ENCODE measurements at places on chromosomes 2 and 18.

DNA sequence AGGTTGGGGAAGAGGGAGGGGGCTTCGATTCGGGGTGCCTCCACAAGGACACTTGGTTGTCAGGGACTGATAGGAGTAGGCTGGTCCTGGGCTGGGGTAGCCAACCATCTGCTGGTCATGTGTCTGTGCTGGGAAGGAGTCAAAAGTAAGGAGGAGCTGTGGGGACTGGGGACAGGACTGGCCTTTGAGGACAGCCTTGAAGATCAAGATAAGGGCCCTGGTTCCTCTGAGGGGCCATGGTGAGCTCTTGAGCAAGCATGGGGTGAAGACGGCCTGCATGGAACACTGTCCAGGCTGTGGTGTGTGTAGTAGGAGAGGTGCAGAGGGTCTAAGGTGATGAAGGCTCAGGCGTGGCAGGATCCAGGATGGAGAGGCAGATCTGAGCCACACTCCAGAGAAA lies 1.7 kb downstream of the CYP27A1 start:
- DNase-seq = no peak

DNA sequence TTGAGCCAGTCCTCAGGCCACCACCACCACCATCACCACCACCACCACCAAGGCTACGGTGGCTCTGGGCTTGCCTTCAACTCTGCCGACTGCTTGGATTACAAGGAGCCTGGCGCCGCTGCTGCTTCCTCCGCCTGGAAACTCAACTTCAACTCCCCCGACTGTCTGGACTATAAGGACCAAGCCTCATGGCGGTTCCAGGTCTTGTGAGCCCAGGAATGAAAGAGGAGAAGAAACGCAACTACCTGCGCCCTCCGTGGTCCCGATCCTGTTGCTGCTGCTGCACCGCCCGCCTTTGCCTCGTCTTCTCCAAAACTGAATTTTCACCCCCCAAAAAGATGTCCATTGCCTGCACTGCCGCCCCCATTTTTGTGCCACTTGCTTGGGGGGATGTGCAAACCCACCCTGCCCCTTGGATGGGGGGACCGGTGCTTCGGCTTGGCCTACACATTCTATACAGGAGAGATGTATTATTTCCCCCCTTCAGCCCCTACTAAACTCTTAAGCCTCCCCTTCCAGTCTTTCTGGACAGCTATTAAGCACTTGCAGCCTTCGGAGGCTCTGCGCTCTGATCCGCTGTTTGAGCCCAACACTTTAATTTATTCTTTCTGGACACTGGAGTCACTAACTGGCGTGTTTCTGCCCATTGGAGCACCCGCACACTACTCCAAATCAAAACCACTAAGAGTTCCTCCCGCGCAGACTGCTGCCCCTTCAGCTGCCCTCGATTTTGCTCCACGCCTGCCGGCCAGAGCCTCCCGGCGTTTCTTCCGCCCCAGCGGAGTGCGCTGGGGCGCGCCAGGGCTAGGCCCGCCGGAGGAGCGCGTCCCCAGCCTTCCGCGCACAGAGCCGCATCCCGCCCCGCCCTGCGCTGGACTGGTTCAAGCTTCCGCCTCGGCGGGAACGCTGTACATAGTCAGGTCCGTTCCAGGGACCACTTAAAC lies 5.7 kb downstream of the OTX1 start:
- no peak for DNase-seq

DNA sequence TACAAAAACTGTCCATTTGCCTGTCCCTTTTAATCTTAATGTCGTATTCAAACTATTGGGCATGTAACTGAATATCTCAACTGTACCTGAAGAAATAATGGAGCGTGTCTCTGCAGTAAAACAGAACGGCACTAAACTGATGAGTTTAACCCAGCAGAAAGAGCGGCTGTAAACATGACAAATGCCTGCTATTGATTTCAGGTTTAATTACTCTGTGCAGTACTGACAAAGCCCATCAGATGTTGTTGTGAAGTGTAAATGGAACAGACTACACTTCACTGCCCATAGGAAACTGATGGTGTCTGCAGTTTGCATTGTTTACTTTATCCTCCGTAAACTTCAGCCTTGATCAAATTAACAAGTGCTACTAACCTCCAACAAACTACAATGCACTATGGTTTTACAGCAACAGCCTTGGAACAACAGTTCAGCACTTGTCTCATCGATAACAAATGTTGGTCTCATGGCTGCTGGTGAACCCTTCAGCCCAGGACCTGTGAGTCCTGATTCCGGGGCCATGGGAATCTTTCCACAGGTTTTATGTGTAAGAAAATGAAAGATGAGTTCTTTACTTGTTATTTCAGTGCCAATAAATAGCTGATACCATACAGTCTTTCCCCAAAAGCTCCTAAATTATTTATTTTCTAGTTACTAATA lies 316.5 kb downstream of the CCDC178 start:
- DNase-seq = no peak

DNA sequence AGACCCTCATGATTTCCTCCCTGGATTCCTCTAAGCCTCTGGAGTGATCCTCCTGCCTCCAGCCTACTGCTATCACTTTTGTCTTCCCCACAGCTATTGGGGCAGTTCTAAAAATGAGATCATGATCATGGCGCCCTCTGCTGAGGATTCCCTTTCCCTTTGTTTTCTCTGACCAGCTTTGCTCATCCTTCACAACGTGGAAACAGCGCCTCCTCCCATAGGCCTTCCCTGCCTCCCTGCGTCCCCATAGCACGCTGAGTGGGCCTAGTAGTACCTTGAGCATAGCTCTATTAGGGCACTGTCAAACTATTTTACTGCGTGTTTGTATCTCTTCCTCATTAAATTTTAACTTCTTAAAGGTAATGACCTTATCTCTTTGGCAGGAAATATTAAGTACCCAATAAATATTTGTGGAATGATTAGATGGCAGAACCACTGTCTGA lies 207.0 kb upstream of the FANCL start:
- no peak for DNase-seq

GRCh38 chr2:50782543-50782942 lies 249.4 kb downstream of the NRXN1 start:
- DNase-seq = no peak

DNA sequence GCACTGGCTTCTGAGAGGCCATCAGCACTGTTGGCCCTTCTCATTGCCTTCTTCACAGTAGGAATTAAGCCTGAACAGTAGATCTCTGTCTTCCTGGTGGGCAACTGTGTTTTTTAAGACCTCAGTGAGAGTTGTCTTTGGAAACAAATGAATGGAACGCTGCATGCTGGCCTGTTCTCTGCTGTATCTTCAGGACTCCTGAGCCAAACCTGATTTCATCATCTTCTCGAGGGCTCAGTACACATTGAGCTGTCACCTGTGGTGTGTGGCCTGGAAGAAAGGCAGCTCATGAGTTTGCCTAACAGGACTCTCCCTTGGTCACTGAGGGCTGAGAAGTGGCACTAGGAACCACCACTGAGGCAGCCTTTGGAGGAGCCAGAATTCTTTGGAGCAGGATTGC lies 39.7 kb downstream of the SH3RF3 start:
- no peak for DNase-seq

DNA sequence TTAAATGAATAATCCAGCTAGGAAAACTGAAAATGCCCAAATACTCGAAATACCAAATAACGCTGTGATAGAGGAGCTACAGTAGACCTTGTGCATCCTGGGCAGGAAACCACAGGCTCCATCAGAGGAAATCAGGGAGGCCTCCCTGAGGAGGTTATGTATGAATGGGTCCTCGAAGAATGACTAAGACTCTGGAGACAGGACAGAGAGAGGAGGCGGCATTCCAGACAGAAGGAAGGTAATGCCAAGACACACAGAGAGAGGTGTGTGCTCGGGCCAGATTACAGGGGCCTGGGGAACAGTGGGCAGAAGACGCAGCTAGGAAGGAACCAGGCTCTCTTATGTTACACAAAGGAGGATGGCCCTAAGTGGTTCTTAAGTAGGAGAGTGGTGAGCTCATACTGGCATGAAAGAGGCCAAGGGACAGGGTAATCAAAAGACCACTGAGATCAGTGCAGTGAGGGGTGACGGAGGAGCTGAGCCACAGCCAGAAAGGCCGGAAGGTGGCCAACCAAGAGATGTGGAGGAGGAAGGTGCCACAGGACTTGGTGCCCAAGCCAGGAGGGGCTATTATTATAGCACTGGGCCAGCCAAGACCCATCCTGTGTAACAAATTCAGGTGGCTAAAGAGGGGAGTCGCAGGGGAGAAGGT lies 9.9 kb downstream of the ST3GAL5 start:
- no peak for DNase-seq

GRCh38 chr2:135899567-135899966 lies 23.3 kb upstream of the MCM6 start:
- no peak for DNase-seq

DNA sequence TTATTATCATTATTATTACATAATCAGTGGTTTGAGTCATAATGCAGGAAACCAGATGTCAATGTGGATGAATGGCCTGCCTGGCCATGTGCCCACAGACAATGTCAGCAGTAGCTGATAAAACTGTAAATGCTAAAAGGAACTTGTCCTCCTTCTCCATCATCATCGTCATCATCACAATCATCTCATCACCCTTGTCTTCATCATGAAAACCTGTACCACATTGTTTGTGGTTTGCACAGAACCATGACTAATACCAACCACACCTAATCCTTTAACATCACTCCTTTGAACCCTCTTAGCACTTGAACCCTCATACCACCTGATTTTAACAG lies 96.0 kb downstream of the HNMT start:
- DNase-seq = no peak

DNA sequence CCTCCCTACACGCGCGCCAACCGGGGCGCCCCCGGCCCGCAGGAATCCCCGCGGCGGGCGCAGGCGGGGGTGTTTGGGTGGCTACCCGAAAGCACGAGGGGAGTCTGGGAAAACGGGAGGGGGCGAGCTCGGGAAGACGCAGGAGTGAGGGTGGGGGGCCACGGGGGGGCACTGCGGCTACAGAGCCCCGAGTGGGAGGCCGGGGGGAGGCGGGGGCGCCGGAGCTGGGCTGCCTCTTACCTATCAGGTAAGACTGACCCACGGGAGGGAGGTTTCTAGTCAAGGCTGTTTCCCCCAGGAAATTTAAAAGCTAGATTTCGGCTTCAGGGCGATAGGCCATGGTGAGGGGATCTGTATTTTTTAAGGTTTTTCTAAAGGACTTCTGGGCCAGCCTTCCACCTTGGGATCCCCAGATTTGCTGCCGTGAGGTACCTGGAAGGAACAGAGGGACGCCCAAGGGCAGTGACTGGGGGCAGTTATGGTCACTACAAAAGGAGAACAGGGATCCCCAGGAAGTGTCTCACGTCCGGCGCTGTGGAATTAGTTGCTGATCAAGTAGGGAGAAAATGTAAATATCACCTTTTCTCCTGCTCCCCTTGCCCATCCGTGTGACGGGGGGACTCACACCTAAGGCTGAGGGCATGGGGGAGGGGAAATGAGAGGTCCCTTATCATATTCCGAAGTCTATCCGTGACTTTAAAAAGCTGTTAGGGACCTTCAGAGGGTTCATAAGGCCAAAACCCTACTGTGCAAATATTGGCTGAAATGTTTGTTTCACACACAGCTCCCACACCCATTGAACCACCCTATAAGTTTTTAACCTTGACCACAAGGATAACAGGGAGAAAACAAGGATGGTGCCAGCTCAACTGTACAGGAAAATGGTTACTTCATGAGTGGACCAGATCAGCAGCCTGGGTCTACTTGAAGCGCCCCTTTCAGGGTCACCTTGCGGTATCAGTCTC lies 638 bp upstream of the IRS1 start:
- no peak for DNase-seq

DNA sequence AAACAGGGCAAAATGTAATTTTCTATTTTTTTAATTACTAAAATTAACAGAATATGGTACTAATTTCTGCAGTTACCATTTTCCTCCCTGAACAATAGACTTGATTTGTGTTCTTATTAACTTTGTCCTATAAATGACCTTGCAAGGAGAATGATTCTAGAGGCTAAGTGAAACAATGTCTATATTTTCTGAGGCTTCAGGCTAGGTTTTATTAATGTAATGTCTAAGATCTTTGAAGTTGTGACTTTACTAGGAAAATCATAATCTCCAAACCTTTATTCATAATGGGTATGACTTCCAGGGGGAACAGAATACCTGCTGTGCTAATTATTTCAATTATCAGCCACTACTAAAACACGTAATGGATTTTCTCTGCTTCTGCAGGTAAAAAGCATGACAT lies 94.4 kb downstream of the TAF4B start:
- DNase-seq = no peak

- no peak for DNase-seq
Observed at GRCh38 chr2:208142925-208143799, 2.8 kb downstream of the CRYGB start.

DNA sequence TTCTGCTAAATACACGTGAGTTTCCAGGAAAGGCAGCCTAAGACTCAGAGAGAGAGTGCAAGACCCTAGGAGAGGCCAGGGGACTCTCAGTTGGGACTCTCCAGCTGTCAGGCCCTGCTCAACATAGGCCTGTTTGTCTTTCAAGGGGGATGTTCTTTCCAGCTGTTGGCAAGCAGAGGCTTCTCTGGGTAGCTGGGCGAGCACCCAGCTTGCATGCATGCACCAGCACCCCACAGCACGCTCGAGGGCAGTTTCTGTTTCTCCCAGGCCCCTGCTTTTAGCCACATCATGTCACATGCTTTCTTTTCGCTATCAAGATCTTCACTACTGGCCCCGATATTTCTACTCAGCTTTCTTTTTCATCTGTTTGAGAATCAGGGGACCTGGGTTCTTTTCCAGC lies 479.3 kb upstream of the HS6ST1 start:
- DNase-seq = peak; percentile 32

GRCh38 chr18:70553936-70554260 lies 265.1 kb downstream of the SOCS6 start:
- DNase-seq = no peak

GRCh38 chr2:42125841-42126594 lies 43.1 kb upstream of the EML4 start:
- no peak for DNase-seq

GRCh38 chr2:1237783-1238182 lies 175.5 kb upstream of the TPO start:
- no peak for DNase-seq

GRCh38 chr18:48004577-48004976 lies 74.1 kb upstream of the SMAD2 start:
- DNase-seq = no peak

GRCh38 chr18:49677081-49677480 lies 115.2 kb downstream of the LIPG start:
- no peak for DNase-seq

GRCh38 chr2:12127638-12128037 lies 381.2 kb downstream of the LPIN1 start:
- no peak for DNase-seq

DNA sequence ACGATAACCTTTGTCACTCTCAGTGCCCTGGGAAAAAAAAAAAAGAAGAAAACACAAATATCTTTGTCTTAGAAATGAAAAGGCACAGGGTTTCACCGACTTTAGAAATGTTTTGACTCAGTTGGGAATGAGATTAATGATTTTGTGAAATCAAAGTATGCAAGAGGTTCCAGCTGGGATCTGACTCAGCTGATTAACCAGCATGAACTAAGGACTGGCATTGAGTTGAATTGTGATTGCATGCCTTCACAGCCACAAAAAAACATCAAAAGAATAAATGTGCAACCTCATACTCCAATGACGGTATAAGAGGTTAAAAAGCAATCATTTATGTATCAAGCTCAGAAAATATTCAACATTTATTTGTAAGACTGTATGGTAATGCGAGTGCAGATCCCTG lies 566.6 kb upstream of the DSEL start:
- DNase-seq = no peak

- DNase-seq = no peak
Observed at GRCh38 chr2:195498176-195498575, 158.8 kb upstream of the SLC39A10 start.
